KG1 (cell line): ENCODE measurements at places on chromosomes 11 and 22.

DNA sequence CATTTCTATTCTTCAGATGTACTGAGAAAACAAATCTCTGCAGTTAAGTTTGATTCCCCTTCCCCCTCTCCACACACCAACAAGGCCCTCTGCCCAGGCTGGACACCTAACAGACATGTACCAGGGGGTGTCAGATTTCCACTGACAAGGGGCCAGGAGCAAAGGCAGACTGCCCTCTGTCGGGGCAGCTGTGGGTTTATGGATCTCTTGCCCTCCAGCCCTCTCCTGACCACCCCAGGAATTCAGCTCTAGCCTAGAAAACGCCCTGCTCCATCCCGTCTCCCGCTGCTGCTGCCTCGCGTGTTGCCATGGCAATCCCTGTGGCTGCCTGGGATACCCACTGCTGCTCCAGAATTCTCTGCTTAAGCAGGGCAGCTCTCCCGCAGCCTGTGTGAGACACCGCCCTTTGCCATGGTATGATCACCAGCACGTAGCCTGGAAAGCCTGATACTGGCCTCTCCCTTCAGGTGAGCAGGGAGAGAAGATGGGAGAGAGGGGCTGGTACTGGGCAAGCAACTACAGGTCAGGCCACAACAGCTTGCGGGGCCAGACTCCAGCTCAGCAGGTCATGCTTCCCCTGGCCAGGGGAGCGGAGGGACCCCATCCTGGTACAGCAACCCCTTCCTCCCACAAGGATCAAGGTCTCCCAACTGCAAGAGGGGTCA is 41.6 kb downstream of the BUD13 start:
- no peak for DNase-seq

DNA sequence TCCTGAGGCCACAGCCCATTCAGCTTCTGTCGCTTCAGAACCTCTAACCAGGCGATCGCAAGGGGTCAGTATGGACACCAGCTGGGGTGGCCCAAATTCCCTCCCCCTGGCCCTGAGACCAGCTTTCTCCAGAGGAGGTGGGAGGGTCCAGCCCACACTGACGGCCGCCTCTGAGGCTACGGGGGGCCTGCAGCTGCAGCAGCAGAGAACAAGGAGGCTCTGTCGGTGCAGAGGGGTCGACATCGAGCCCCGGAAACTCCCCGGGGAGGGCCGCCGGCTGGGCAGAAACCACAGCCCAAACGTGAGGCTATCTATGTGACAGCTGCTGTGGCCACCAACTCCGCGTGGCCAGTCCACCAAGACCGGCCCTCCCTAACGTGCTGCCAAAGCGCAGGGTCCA is 40.8 kb downstream of the ELFN2 start:
- no peak for DNase-seq

DNA sequence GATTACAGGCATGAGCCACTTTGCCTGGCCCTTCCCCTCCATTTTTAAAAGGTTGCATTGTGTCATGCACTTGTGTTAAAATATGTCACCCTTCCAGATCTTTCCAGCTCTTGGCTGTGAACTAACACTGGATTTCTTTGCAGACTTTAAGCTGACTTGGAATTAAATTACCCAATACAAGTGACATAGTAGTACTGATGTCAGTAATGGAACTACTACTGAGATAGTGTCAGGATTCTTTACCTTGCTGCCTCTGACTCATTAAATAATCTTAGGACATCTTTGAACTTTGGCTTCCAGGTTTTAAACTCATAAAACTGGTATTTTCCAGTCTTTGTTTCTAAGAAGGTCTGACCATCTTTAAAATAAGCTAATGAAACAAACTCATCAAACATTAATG is 51.8 kb upstream of the OR4B1 start:
- no peak for DNase-seq

DNA sequence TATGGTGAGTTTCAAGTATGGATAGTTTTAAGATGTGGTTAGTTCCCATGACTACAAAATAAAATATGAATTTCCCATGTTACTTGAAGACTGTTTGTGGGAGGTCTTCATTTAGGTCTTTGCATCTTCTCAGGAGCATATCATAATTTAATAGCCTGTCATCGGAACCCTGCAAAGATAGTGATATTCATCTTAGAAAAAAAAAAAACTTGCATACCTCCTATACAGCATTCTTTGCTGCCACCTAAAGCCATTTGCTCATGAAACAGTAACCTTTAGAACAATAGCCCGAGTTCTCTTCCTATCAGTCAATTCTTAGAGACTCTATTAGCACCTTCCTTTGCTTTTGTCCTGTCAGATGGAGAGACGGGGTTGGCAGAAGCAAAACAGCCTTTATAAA is 75.3 kb downstream of the ARFGAP2 start:
- no peak for DNase-seq

DNA sequence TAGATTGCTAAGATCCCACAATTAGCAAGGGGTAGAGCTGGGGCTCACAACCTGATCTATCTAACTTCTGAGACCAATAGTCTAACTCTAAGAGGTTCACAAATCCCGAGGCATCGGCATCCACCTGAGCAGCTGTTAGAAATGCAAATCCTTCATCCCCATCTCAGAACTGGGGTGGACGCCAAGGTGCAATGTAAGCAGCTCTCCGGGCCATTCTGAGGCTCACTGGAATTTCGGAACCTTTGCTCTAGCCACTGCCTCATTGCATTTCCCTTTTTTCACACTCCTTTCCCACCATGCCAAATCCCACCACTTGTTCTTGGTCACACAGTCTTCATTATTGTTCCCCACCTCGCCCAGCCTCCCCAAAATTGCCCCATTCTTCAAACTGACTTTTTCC is 29.8 kb downstream of the MAML2 start:
- no peak for DNase-seq

GRCh38 chr11:94629741-94630140 is 62.6 kb downstream of the PIWIL4 start:
- DNase-seq = no peak
